ENCODE measurements at places on chromosomes 7 and 10. TPM values are rescaled to one million over a fixed set of nuclear protein-coding genes. Genes with fewer than 3 reads are reported as not detected.

Gene DAGLB
- polyA plus RNA-seq, result 14.5 TPM

Gene HILPDA
- 20.1 TPM for polyA plus RNA-seq

Gene ANLN
- polyA plus RNA-seq, result 25.3 TPM

Gene CCDC172
- polyA plus RNA-seq, result not detected

Gene RSPH10B
- polyA plus RNA-seq, result not detected

Gene CLDN15
- polyA plus RNA-seq, result 1.8 TPM

Gene NAMPT
- 57.7 TPM for polyA plus RNA-seq

Gene OR2A5
- not detected for polyA plus RNA-seq

Gene VWDE
- polyA plus RNA-seq, result 0.07 TPM

Gene LIPM
- polyA plus RNA-seq, result not detected

Gene CDC14C
- 0.08 TPM for polyA plus RNA-seq

Gene IFRD1
- 30.1 TPM for polyA plus RNA-seq

Gene SFTPA2
- polyA plus RNA-seq, result not detected

Gene NPSR1
- not detected for polyA plus RNA-seq

Gene LRRD1
- polyA plus RNA-seq, result 0.02 TPM

Gene KCP
- polyA plus RNA-seq, result not detected

Gene AQP1
- 43.2 TPM for polyA plus RNA-seq

Gene NRCAM
- polyA plus RNA-seq, result 2.2 TPM

Gene SPDYE9
- polyA plus RNA-seq, result not detected

Gene RHOBTB1
- polyA plus RNA-seq, result 42.6 TPM

Gene NUP42
- polyA plus RNA-seq, result 13.1 TPM

Gene SLC18A3
- not detected for polyA plus RNA-seq

Gene LRRC4
- polyA plus RNA-seq, result 0.96 TPM

Gene PTPRN2
- 0.54 TPM for polyA plus RNA-seq

Gene PON1
- not detected for polyA plus RNA-seq

Gene SLC26A5
- not detected for polyA plus RNA-seq

Gene LRRC18
- 0.08 TPM for polyA plus RNA-seq

Gene CACNB2
- polyA plus RNA-seq, result 0.70 TPM

Gene VWA2
- 0.11 TPM for polyA plus RNA-seq

Gene ZNF775
- 1.2 TPM for polyA plus RNA-seq

Gene FAM25G
- polyA plus RNA-seq, result not detected

Gene BAMBI
- 17.8 TPM for polyA plus RNA-seq

Gene NPC1L1
- polyA plus RNA-seq, result 0.09 TPM

Gene VPS37D
- 0.63 TPM for polyA plus RNA-seq

Gene PLXDC2
- 6.2 TPM for polyA plus RNA-seq

Gene SEMA4G
- 3.2 TPM for polyA plus RNA-seq

Gene ZNF32
- polyA plus RNA-seq, result 30.6 TPM

Gene TMEM176B
- 0.78 TPM for polyA plus RNA-seq

Gene OR2A42
- polyA plus RNA-seq, result 0.02 TPM

Gene RARRES2
- 67.0 TPM for polyA plus RNA-seq

Gene SLC26A3
- polyA plus RNA-seq, result not detected

Gene GFRA1
- polyA plus RNA-seq, result 6.1 TPM

Gene TTYH3
- 24.5 TPM for polyA plus RNA-seq

Gene OR9A2
- polyA plus RNA-seq, result not detected

Measured in fibroblast of lung (primary cell).